ENCODE measurements at places on chromosomes 11 and 22. TPM values are rescaled to one million over a fixed set of nuclear protein-coding genes. Genes with fewer than 3 reads are reported as not detected.

- no peak for DNase-seq
These were observed 12.9 kb downstream of the RTN4R start for GRCh38 chr22:20254975-20255946.

GRCh38 chr11:121643479-121644186, 190.9 kb upstream of the SORL1-AS1 start:
- no peak for DNase-seq

DNA sequence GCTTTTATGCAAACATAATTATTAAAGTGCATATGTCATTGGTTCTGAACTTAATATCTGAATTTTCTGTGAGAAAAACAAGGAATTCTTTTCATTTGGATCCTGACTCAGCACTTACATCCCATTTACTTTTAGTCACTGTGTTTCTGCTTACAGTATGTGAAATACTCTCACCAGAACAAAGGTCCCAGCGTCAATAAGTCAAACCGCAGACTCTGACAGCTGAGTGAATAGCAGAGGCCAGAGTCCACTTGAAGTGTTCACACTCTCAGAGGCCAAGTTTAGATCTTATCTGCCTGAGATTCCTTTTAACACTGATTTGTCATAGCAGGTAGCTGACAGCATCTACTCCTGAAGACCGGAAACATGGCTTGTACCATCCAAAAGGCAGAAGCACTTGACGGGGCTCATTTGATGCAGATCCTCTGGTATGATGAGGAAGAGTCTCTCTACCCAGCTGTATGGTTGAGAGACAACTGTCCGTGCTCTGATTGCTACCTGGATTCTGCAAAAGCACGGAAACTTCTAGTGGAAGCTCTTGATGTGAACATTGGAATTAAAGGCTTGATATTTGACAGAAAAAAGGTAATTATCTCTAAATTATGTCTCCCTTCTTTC, 14.6 kb downstream of the BBOX1 start:
- no peak for DNase-seq

DNA sequence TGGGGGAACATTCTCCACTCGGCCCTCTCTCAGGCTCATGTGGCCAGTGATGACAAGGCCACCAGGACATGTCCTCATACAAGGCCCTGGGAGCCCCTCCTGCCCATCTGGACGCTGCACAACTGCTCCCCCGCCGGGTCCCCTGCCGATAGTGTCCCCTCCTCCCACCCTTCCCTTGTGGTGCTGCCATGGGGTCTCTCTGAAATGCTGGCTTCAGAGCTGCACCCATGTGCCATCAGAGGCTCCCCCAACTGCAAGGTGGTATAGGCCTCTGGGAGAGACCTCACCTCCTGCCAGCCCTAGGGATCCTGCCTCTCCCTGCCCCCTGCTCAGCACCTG, 113.0 kb downstream of the KCNQ1OT1 start:
- DNase-seq, result no peak

- DNase-seq, result no peak
These were observed 105.3 kb upstream of the FGF3 start for GRCh38 chr11:69924308-69925161.

DNA sequence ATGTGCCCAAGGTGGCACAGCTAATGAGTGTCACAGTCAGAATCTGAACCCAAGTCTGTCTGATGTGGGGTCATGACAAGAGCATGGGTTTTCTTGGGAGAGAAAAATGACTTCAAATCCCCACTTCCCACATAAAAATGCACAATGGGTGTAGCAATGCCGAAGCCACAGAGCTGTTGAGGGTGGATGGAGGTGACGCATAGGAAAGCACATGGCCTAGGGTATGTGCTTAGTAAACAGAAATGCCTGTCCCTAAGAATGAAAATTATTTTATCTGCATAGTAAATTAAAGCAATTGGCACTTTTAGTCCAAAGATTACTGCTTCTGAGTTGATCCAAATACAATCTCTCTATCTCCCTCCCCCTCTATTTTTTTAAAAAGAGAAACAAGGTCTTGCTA, 10.9 kb downstream of the MICAL3 start:
- no peak for DNase-seq

- no peak for DNase-seq
These were observed 1357.3 kb upstream of the TENM4 start for GRCh38 chr11:80798174-80798573.

GRCh38 chr22:37563153-37564081, 3.1 kb downstream of the CDC42EP1 start:
- peak; percentile 78 for DNase-seq

GRCh38 chr11:105838668-105839384, 183.2 kb downstream of the MSANTD4 start:
- DNase-seq, result no peak

DNA sequence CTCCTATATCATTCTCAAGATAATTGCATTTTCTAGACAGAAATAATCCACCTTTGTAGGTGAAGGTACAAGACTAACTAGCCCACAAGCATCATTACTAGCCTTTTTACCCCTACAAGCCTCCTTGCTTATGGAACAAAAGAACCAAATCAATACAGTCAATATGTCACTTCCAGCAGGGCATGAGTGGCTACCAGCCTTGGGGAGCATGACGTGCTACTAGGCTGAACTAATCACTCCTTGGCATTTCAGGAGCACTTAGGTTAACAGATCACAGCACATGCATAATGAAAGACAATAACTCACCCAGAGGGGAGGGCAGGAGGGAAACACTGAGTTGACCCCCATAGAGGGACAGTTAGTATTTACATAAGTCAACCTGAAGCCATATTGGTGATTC, 2.7 kb downstream of the DRD2 start:
- DNase-seq, result no peak

- no peak for DNase-seq
These were observed 22.0 kb downstream of the ZNF202 start for GRCh38 chr11:123719452-123719851.

GRCh38 chr11:60871378-60872061, 4.2 kb downstream of the ZP1 start:
- no peak for DNase-seq

DNA sequence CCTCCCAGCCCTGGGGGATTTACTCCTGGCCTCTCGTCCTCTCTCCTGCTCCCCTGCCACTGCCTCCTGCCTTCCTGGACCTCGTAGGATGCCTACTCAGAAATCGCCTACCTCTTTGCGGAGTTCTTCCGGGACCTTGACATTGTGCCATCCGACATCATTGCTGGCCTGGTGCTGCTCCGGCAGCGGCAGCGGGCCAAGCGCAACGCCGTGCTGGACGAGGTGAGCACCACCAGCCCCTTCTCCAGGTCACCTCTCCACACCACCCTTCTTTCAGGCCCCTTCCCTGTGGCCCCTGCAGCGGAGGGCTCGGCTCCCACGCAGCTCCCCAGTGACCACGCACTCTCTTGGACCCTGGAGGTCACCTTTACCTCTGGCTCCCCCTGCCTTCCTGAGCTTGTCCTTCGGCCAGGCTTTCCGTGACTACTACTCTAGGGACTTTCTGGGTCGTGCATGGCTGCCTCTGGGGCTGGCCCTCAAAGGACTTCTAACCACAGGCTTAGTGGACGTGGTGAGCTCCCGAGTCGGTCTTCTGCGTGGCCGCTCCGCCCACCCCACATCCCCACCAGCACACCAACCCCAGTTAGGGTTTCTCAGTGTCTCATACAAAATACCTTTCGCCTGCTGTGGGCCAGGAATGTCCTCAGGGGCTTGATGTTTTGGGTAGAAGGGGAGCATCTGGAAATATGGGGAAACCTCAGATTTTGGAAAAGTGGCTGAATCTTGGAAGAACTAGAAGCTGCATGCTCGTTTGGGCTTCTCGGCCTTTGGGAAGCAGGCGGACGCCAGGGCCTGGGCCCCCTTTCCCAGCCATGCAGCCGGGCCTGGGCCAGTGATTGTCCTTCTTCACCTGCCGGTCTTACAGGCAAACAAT, 24.1 kb upstream of the MYRF start:
- DNase-seq, result no peak

DNA sequence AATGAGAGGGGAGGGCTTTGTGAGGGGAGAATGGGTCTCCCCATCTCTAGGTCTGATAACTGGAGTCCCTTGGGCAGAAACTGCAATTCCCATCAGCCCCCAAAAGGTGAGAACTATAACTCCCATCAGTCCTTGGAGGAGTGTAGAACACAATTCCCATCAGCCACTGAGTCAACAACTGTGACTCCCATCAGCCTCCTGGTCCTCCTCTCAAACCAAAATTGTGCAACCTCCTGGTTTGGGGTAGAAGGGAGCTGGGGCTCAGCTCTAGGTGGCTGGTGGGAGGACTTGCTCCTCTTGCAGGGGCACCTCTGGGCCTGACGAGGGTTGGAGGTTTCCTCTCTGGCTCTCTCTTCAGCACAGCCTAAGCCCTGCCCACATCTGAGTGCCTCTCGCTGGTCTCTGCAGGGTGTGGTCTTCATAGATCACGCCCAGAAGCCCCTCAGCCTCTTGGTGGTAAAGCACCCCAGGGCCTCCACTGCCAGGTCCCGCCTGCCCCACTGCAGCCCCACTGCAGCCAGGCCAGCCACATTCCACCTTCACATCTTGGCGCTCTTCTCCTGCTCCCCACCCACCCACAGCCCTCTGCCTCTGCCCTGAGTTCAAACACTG, 18.5 kb downstream of the SLC22A12 start:
- no peak for DNase-seq

The ZFTA gene
- total RNA-seq, result 7.3 TPM

The RNF121 gene
- 41.9 TPM for total RNA-seq

The CTSW gene
- 0.29 TPM for total RNA-seq
